ENCODE measurements at places on chromosomes 5 and 9. TPM values are rescaled to one million over a fixed set of nuclear protein-coding genes. Genes with fewer than 3 reads are reported as not detected.

The TGFBI gene
- total RNA-seq = 892 TPM

The CMYA5 gene
- total RNA-seq = 0.61 TPM

The FUT7 gene
- total RNA-seq = not detected

The CD180 gene
- not detected for total RNA-seq

The PPP2R2B gene
- not detected for total RNA-seq

The INSL6 gene
- total RNA-seq = not detected

The TMEM252 gene
- not detected for total RNA-seq

The SLC6A19 gene
- total RNA-seq = not detected

The ATOX1 gene
- 155 TPM for total RNA-seq

The STPG3 gene
- not detected for total RNA-seq

GRCh38 chr5:111719773-111720172 lies 37.2 kb downstream of the NREP start:
- DNase-seq = no peak

DNA sequence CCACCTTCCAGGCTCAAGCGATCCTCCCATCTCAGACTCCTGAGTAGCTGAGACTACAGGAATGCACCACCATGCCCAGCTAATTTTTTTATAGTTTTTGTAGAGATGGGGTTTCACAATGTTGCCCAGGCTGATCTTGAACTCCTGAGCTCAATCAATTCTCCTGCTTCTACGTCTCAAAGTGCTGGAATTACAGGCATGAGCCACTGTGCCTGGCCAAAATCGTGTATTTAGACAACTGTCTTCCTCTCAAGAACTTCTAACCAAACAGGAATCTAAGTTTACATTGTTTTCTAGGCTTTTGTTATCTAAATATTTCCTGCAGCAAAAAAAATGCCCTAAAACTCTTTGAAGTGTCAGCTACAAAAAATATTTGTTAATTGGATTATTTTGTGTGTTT lies 78.8 kb downstream of the NLN start:
- no peak for DNase-seq

DNA sequence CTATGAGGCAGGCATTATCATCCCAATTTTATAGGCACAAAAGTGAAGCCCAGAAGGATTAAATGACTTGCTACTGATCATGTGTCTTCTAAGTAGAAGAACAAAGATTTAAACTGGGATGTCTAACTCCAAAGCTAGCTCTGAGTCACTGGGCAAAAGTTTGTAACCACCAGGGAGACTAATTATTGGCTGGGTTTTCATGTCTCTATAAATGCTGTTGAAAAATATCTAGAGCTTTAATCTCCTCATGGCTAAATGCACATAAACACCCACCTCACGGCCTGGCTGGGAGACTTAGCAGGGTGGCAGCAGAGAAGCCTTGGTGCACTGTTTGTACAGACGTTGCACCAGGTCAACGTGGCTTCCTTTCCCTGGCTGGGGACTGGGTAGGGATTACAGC lies 144.6 kb downstream of the MELK start:
- no peak for DNase-seq

DNA sequence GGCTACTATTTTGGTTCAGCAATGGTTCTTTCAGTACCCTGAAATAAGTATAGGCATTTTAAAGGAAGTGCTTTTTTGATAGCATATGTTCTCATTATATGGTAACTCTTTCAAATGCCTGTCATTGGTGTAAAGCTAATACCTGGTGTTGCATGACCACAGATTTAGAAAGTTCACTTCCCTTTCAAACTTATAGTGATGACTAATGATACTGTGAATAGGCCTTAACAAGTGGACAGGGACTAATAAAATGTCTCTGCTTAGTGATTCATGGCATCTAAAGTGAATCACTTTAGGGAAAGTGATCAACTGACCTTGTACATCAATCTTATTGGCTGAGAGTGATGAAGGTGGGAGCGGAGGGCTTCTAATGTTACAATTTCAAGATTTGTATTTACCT lies 21.6 kb downstream of the MRPL22 start:
- DNase-seq = peak; percentile 32

GRCh38 chr5:173829826-173830225 lies 58.3 kb upstream of the CPEB4 start:
- peak; percentile 68 for DNase-seq

- DNase-seq = peak; percentile 66
Measured at GRCh38 chr9:19464764-19465585, 56.2 kb downstream of the ACER2 start.

GRCh38 chr5:156137071-156137869 lies 189.7 kb upstream of the SGCD start:
- DNase-seq = no peak

DNA sequence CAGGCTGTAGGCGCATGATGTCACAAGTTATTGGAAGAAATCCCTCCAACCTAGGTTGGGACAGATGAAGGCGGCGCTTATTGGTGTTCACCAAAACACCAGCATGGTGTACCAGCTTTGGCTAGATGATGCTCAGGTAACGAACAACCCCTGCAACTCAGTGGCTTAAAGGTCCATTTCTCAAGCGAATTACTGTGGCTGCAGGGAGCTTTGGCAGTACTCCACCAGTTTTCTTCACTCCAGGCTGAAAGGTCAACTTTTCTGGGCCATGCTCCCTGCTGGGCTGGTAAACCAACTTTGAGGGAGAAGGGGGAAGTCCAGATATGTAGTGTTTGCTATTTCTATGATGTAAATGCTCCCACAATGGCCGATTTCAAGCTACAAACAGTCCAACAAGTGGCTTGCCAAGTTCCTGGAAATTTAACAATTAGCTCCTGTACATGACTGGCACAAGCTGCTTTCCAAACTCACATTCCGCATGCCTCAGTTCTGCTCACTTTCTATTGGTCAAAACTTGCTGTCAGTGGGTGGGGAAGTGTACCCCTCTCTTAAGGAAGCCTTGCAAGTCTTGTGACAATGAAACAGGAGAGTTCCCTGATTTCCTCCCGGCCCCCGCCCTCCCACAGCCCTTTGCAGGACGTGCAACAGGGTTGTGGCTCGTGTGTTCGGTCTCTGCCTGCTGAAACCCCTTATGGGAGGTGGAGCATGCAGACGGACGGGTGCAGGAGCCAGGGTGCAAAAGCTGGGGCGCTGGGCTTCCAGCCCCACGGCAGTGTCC lies 588 bp upstream of the ZBED3 start:
- DNase-seq = no peak

DNA sequence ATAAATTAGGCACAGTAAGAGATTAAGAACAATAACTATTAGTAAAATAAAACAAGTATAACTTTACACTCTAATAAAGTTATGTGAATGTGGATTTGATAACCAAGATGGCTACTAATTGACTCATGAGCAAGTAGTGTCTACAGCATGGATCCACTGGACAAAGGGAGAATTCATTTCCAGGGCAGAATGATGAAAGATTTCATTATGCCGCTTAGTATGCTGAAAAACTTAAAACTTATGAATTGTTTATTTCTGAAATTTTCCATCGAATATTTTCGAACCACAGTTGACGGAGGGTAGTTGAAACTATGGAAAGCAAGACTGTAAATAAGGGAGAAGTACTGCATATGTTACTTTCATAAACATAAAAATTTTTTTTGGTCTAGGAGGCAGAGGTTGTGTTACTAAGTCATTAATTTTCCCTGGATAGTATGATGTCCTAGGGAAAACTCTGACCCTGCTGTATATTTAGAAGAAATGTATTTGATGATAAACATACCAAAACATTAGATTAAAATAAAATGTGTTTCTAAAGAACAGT lies 24.9 kb upstream of the TARS1 start:
- DNase-seq = no peak

- no peak for DNase-seq
Measured at GRCh38 chr9:89911721-89912604, 307.2 kb downstream of the GADD45G start.

GRCh38 chr9:117882171-117882570 lies 178.0 kb downstream of the TLR4 start:
- no peak for DNase-seq

DNA sequence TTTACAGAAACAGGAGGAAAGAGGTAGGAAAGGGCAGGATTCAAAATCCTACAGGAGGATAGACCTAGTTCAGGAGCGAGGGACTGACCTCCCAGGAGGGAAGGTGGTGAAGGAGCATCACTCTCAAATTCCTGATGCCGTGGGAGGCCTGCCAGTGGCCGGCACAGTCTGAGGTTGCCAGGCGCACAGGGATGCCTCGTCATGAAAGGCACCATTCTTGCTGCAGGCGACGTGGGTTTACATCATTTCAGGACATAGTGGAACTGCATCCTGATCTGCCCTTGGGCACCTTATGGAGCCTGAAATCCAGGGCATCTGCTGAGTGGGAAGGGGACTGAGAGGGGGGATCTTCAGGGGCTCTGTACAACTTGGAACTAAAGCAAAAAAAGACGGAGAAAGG lies 163.2 kb upstream of the S1PR3 start:
- DNase-seq = no peak

DNA sequence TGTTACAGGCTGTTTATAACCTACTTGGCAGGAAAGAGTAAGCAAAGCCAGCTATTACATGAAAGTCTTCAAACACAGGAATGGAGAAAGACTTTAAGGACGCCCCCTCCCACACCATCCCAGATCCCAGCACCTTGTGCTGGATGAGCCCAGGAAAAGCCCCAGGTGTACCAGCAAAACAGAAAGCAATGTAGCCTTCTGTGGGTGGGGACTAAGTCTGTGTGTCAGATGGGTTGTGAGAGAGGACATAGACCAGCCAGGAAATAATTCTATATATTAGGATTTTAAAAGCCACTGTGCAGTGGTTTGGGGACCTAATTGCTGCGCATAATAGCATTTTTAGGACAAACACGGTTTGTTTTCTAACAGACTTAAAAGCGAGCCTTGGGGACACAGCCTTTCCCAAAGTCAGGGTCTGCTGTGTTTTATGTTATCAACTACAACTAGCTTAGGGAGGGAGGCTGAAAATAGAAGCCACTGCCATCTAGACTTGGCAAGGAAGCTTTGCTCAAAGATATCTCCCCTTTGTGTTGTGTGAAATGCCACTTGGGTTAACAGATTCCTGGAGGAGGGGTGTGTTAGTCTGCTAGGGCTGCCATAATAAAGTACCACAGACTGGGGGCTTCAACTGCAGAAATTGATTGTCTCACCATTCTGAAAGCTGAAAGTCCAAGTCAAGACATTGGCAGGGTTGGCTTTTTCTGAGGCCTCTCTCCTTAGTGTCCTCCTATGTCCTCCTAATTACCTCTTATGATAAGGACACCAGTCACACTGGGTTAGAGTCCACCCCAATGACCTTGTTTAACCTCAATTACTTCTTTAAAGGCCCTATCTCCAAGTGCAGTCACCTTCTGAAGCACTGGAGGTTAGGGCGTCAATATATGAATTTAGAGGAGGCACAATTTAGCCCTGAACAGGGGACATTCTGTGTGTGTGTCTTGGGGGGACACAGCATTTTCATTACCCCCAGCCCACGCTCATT lies 17.2 kb upstream of the UBE2QL1 start:
- DNase-seq = no peak

DNA sequence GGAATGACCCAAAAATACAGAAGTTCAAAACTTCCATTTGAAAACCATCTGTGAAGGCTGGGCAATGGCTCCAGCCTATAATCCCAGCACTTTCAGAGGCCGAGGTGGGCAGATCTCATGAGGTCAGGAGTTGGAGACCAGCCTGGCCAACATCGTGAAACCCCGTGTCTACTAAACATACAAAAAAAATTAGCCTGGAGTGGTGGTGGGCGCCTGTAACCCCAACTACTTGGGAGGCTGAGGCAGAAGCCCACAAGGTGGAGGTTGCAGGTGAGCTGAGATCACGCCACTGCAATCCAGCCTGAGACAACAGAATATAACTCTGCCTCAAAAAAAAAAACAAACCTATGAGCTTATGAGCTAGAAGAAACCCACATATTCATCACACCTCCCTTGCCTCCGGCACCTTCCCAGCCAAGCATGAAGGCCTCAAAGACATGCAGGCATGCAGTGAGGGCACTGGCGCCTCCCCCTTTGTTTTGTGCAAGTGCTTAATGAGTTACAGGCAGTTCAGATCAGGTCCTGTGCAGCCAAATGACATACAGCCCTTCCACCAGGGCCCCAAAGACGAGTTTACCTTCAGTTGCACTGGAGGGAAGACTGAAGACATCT lies 9.9 kb downstream of the HNRNPH1 start:
- DNase-seq = no peak
